ENCODE measurements at places on chromosomes 12 and 14.

DNA sequence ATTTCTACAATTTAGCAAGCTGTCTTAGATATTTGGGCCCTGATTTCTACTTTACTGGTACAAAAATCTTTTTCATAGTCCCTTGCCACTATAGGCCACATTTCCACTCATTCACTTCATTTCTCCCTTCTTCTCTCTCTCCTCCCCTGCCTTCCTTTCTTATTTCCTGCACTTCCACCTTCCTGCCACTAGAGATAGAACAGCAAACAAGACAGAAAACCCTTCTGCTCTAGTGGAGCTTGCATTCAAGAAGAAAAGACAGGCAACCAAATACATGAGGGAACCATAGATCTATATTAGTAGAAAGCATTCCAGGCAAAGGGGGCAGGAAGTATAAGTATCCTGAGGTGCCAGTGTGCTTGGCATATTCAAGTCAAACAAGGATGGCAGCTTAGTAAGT lies 623.5 kb downstream of the FLRT2 start:
- DNase-seq: no peak

- DNase-seq: no peak
Observed at GRCh38 chr12:9156119-9156518, 40.4 kb upstream of the A2M start.

DNA sequence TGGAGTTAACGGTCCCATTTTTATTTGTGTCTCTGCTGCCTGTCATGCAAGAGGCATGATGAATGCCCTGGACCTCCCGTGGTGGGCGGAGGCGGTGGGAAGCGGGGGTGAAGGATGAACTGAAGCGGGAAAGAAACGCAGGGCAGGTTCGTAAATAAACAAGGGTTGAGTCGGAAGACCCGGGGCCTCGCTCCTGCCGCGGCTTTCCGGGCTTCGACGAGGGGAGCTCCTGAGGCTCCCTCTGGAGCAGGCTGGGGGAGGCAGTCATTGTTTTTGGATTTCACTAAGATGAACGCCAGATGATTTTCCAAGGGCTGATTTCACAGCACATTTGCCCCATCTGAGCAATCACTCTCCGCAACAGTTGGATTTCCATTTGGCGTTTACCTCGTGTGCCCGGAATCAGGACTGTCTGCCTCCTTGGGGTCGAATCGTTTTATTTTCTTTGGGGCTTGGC lies 130.2 kb downstream of the SLC38A6 start:
- no peak for DNase-seq

GRCh38 chr14:81676395-81676794 lies 142.7 kb upstream of the SEL1L start:
- no peak for DNase-seq

GRCh38 chr12:53255996-53256395 lies 12.1 kb upstream of the ESPL1 start:
- DNase-seq: no peak

DNA sequence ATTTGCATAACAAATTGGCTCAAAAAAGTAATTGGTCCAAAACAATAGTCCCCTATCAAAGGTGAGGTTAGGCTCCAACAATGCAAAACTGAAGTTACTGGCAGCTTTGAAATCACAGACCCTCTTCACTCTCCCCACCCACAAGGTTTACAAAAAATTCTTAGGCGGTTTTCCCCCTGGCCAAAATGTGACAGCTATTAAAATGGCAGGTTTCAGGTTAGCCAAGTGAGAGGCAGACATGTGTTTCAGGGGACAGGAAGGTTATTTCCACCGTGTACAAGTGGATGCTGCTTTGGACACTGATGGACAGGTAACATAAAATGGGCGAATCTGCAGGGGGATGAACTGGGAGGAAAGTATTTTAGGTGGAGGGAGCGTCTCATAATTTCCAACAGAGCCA lies 888 bp upstream of the SPIC start:
- DNase-seq: no peak

DNA sequence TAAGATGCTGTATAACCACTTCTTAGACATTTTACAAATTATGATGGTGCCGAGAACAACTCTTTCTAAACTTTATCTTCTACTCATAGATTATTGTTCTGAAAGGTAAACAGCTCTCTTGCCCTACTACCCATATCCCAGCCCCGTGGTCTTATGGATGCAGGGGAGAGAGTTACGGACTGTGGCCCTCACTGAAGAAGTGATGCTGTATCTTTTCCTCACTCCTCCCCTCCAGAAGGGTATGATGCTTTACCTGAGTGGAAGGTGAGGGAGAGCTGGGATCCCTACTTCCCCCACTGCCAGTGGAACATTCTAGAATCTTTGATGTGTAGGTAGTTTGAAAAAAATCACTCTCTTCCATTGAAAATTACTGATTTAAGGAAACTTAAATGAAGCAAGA lies 3.5 kb downstream of the TSHR start:
- no peak for DNase-seq

GRCh38 chr14:82047777-82048470 lies 514.3 kb upstream of the SEL1L start:
- no peak for DNase-seq

DNA sequence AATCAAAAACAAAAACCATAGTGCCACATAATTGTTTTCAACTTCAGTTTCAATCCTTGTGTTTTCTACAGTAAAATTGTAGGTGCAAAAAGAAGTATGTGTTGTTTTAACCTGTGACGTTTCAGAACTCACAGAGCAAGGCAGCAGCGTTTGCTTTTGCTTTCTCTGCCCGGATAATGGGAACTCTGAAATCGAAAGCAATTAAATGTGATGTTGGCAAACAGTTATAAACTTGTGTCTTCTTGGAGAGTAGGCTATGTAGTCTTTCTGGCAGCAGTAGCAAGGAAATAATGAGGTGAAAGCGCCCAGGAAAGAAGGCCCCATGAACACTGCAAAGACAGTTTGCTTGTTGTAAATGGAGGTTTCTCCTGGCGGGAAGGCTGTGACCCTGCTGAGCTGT lies 39.1 kb downstream of the FNTB start:
- DNase-seq: no peak

GRCh38 chr14:68392393-68393141 lies 400.3 kb downstream of the ZFP36L1 start:
- no peak for DNase-seq

- no peak for DNase-seq
Observed at GRCh38 chr14:93686268-93686667, 102.0 kb downstream of the PRIMA1 start.

DNA sequence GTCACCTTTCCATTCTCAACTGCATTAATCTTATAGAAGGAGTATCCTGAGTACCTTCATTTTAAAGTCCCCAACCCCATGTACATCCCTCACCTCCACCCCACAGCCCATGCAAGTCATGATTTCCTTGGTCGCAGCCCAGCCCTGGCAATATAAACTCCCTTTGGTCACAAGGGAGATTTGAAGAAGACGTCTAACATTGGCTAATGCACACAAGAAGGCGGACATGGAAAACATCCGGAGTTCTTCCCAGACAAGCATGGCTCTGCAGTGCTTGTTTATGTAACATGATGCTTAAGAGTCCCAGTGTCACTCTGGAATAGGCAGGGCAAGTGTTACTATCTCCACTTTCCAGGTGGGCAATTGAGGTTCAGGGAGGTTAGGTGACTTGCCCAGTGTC lies 277.6 kb downstream of the DPF3 start:
- no peak for DNase-seq

DNA sequence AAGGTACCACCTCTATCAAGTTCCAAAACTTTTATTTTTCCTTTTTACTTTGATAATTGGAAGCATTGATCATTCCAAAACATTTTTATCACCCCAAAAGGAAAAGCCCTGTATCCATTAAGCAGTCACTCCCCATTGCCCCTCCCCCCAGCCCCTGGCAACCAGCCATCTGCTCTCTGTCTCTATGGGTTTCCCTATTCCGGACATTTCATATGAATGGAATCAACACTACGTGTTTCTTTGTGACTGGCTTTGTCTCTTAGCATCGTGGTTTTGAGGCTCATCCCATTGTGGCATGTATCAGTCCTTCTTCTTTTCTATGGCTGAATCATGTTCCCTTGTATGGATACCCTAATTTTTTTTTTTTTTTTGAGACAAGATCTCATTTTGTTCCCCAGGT lies 18.0 kb upstream of the PHETA1 start:
- DNase-seq: no peak

- no peak for DNase-seq
Observed at GRCh38 chr14:101114726-101115515, 211.4 kb upstream of the RTL1 start.

DNA sequence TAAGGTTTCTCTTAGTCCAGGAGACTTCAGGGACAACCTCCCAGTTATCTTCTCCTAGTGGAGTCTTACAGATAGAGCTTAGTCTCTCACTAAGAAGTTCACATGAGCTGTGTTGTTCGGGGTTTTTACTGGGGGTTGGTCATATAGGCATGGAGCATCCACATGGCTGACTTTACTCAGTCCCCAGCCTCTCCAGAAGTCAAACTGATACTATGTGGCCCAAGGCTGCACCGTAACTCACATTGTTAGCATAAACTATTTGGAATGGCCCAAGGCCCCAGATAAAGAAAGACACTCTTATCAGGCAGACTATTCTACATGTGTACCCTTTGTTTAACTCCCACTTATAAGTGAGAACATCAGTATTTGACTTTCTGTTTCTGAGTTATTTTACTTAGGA lies 23.2 kb downstream of the GPR137C start:
- no peak for DNase-seq

- DNase-seq: no peak
Observed at GRCh38 chr14:62097072-62097471, 334.9 kb downstream of the SNAPC1 start.

DNA sequence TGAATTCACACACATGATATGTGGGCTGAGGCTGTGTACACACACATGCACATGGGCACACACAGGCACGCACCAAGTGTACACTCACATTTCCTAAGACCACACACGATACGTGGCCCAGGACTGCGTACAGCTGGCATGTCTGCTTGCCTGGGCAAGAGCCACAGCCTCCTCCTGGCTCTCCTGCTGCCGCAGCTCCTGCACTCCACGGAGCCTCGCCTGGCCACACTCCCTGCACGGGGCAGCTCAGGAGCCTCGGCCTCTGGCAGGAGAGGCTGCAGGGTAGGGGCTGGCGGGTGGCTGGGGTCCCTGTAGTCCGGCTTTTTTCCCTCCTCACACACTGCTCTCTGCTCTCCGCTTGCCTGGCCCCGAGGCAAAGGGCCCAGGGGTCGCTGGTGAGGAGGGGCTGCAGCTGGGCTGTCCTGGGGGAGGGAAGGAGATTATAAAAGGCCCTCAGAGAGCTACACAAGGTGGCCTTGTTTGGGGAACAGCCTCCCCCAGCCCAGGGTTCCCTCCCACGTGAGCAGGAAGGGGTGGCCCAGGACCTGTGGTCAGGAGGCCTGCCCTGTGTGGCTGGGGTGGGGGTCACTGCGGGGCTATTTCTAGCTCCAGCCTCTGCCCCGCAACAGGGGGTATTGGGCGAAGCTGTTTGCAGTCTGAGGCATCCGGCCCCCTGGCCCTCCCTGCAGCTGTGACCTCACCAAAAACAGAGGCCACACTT lies 89.0 kb upstream of the SFSWAP start:
- DNase-seq: no peak

Measured in activated CD4-positive, alpha-beta T cell treated with anti-CD3 and anti-CD28 coated beads for 48 hours (primary cell).